ENCODE measurements at places on chromosomes 7 and 10.

GRCh38 chr7:75850235-75850634, 28.6 kb upstream of the RHBDD2 start:
- no peak for DNase-seq

GRCh38 chr7:17131983-17132655, 166.3 kb upstream of the AHR start:
- DNase-seq: no peak

DNA sequence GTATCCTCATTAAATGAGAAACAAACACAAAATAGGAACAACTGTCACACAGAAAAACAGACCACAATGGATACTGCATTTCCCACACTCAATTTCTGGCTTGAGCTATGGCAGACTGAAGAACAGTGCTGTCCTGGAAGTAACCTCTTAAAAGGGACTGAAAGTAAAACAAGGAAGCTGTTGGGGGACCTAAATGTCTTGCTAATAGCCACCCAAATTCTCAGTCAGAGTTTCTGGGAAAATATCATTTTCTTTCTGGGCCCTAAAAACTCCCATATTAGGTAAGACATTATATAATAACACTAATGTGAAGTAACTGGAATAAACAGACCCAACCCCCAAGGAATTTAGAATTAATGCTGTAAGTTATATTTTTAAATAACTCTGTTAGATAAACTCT, 80.9 kb upstream of the TFEC start:
- DNase-seq: no peak

DNA sequence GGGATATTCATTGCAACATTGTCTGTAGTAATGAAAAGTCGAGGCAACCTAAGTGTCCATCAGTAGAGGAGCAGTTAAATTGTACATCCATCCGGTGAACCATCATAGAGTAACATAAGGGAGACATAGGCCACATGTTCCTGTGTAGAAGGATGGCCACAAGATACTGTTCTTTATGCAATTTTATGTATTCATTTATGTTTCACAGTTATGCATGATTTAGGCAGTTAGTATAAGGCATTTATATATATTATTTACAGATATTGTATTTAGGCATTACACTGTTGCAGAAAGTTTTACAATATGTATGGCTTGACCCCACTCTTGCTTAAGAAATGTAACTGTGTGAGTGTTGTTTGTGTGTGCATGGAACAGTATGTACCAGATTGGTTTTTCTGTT, 36.0 kb upstream of the CDH23 start:
- no peak for DNase-seq

DNA sequence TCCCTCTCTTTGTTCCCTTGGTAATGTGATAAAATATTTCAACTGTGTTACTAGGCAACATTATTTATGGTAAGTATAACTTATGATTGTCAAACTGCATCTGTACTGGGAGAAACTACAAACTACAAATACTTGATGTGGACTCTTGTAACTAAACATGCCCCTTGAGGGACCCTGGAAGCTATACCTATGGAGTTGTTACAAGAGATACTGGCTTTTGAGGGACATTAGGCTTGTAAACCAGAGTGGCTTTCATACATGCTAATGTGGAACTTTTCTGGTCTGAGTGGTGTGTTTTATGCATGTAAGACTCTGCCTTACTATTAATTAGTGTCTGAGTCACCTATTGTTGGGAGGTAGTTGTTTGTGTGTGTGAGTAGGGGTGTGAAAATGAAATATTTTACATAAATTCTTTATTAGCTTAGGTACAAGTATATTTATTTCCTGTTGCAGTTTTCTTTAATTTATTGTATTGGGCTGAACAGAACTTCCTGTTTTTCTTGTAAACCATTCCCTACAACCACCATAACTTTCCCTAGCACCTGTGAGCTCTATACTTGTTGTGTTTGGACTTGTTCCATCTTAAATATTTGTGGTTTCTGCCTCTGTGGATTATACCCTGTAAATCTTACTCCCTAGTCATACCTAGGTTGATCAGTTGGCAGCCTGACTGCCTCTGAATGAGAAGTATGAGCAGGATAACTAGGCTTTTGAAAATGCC, 49.8 kb downstream of the STK31 start:
- no peak for DNase-seq

DNA sequence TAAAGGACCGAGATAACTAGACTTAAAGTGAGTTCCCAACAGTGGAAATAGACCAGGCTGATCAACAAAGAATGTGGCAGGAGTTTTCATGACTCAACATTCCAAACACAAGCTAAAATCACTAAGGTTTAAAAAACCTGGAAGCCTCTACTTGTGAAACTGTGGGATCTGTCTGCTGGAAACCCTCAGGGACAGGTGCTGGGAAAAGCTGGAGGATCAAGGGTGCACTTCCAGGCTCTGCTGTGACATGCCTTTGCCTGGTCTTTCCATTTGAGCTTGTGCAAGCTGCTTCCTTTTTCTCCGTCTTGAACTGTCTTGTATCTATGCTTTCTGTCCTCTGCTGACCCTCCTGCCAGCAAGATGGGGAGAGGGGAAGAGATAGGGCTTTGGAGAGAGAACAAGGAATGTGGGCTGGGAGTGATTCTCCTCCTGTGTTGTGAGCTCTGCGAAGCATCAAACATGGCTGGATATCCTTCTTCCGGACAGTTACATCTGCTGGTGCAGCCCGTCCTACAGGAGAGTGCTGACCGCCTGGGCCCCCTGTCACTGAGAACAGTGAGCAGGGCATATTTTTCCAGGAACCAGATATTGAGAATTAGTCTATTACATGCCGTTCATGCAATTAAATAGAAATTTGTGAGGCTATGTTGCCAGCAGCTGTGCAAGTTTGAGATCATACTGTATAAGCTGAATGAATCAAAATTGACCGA, 25.5 kb downstream of the ARHGAP22 start:
- DNase-seq: no peak

GRCh38 chr7:130925136-130925794, 191.3 kb upstream of the KLF14 start:
- no peak for DNase-seq

- no peak for DNase-seq
These were observed 8.8 kb upstream of the SLC13A4 start for GRCh38 chr7:135736586-135737305.

- DNase-seq: no peak
These were observed 8.6 kb upstream of the ZMIZ2 start for GRCh38 chr7:44740055-44740454.

Measured in skin of body (tissue), 3 donors.